ENCODE measurements at places on chromosomes 2 and 18.

DNA sequence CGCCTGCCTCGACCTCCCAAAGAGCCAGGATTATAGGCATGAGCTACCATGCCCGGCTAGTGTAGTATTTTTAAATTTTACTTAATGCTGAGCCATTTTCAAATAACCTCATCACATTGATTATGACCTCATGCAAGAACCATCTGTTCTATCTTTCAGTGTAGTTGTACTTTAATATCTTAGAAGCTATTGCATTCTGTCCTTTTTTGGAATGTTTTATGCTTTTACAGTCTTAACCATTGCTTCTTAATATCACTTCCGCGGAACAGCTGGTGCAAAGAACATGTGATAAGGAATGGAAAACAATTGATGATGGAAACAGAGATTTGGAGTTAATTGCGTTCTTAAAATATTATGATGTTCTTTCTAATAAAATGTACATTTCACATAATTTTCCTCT is 2.7 kb downstream of the GEN1 start:
- no peak for DNase-seq

- DNase-seq, result peak; percentile 27
These were observed 135.8 kb upstream of the GPC1 start for GRCh38 chr2:240299710-240300068.

- DNase-seq, result no peak
These were observed 22.6 kb upstream of the GIGYF2 start for GRCh38 chr2:232674491-232674890.

DNA sequence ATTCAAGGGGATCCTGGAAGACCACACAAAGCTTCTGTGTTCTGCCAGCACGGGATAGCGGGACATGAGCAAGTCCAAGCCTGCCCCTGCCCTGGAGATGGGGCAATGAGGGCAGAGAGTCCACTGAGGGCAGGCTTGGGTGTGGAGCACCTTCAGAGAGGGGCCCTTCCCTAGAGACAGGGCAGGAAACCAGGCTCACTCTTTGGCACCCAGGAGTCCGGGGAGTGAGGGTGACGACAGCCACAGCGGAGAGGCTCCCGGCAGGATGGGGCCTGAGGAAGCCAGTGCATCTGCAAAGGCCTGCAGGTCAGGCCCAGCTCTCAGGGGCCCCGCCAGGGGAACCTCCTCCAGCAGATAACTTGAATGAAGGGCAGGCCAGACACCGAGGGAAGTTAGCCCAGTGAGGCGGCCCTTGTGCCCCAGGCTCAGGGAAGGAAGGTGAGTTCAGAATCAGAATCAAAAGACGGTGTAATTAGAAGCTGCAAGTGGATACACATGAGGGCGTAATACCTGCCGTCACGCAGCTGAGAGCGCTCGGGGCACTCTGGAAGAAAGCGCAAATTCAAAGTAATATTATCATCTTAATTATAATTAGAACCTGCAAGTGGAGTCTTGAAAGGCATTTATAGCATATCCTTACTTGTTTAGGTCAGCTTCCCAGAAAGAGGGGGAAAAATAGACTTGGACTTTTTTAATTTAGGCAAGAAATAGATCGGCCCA is 142.6 kb upstream of the LGALSL start:
- DNase-seq, result no peak

DNA sequence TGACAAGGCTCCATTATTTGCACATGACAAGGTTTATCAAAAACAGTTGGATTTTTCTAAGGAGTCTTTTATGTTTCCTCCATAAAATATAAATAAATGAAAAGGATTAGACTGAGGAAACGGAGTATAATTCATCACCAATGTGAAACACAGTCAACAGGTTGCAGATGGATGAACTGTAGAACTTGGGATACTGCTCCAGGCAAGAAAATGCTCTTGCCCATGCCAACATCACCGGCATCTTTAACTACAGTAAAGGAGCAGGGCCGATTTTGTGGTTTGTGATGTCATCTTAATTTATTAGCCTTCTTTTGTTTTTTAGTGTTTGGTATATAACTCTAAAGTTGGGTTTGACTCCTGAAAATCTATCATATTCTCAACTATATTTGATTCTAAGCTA is 577.3 kb downstream of the EPHA4 start:
- no peak for DNase-seq

- DNase-seq, result peak; percentile 50
These were observed 136.0 kb downstream of the INSIG2 start for GRCh38 chr2:118223992-118224894.

DNA sequence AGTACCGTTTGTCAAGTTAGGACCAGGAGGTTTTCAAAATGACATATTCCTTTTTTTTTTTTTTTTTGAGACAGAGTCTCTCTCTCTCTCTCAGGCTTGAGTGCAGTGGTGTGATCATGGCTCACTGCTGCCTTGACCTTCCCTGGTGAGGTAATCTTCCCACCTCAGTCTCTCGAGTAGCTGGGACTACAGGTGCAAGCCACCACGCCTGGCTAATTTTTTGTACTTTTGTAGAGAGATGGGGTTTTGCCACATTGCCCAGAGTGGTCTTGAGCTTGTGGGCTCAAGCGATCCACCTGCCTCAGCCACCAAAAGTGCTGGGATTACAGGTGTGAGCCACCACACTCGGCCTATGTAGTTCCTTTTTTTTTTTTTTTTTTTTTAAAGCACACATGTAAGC is 127.9 kb upstream of the SEC11C start:
- DNase-seq, result no peak

DNA sequence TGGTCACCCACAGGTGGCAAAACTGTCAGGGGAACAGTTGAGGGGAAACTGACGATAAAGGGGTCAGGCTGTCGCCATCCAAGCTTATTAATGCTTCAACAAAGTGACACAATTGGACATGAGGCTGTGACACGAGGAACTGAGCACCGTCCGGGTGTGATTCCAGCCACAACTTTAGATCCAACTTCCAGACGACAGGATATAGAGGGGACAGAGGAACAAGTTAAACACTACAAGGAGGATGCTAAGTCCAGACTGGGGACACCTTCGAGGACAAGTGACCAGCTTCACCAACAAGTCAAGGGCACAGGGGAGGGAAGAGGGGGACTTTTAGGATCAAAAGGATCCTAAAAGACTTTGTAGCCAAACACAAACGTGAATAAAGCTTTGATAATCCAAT is 23.8 kb downstream of the BOK start:
- no peak for DNase-seq

DNA sequence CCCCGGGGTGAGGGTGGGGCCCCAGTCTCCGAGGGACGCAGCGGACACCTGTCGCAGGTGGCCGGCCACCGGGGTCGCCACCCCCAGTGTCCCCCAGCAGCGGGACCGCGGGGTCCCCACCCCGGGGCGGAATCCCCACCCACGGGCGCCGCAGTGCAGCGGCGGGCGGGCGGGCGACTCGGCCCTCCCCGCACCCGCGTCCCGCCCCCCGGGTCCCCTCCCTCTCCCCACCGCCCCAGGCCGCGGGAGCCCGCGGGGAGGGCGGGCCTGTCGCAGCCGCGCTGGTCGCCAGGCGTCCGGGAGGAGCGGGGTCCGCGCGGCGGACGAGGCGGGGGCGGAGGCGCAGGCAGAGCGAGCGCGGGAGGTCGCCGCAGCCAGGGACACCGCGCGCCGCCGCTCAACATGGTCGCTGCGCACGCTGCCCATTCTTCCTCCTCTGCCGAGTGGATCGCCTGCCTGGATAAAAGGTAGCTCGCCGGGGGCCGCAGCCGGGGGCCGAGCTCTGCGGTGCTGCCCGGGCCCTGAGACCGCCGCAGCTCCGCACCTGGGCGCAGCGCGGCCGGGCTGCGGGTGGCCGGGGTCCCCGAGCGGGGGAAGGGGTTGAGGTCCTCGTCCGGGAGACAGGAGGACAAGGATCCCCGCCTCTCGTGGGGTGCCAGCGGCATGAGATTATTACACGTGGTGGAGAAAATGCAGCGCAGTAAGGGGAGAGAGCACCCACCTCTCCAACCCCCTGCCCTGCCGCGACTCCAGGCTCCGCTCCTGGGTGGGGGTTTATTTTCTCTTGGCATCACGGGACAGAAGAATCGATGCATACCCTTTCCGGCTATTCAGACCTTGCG is at the start of gene RAPGEF4:
Gene RAPGEF4, plus strand, starts transcription at position 264 of the 842 bp plus-strand sequence. Its CDS starts 139 bp downstream, at position 403.
- DNase-seq, result peak; percentile 89

DNA sequence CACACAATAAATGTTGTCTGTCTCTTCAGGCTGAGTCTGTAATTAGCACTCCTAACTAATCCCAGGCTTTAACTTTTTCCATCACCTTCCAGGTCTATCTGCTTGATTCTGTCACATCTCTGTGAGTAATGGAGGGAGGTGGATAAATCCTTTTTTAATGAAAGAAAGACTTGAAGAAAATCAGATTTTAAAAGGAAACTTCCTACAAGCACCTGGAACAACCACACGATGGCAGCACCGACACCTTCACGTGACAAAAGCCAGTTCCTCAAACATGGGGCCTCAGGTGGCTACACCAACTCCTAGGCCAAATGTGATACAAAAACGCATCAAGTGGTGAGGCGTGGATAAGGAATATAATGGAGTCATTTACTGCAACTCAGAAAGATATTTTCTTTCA is 41.8 kb downstream of the TGFBRAP1 start:
- peak; percentile 33 for DNase-seq

- no peak for DNase-seq
These were observed 18.9 kb downstream of the CREG2 start for GRCh38 chr2:101368376-101368775.

DNA sequence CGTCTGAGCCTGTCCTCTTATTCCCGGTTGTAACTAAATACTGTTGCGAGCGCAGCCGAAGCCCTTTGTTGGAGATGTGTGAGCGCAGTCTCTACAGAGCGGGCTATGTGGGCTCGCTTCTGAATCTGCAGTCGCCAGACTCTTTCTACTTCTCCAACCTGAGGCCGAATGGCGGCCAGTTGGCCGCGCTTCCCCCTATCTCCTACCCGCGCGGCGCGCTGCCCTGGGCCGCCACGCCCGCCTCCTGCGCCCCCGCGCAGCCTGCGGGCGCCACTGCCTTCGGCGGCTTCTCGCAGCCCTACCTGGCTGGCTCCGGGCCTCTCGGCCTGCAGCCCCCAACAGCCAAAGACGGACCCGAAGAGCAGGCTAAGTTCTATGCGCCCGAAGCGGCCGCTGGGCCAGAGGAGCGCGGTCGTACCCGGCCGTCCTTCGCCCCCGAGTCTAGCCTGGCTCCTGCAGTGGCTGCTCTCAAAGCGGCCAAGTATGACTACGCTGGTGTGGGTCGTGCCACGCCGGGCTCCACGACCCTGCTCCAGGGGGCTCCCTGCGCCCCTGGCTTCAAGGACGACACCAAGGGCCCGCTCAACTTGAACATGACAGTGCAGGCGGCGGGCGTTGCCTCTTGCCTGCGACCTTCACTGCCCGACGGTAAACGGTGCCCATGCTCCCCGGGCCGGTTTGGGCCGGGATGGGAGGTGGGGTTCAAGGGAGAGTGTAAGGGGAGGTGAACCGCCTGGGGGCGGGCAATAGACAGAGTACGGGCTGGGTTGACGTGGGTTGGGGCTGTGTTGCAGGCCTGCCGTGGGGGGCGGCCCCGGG is at the start of gene HOXD12:
Gene HOXD12, plus strand, starts transcription at position 68 of the 819 bp plus-strand sequence. Its CDS starts 7 bp downstream, at position 75.
- no peak for DNase-seq

DNA sequence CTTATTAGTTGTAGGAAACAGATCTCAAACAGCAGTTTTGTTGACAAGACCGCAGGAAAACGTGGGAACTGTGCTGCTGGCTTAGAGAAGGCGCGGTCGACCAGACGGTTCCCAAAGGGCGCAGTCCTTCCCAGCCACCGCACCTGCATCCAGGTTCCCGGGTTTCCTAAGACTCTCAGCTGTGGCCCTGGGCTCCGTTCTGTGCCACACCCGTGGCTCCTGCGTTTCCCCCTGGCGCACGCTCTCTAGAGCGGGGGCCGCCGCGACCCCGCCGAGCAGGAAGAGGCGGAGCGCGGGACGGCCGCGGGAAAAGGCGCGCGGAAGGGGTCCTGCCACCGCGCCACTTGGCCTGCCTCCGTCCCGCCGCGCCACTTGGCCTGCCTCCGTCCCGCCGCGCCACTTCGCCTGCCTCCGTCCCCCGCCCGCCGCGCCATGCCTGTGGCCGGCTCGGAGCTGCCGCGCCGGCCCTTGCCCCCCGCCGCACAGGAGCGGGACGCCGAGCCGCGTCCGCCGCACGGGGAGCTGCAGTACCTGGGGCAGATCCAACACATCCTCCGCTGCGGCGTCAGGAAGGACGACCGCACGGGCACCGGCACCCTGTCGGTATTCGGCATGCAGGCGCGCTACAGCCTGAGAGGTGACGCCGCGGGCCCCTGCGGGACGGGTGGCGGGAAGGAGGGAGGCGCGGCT is at the start of gene TYMS:
Gene TYMS, plus strand, starts transcription at position 343 of the 690 bp plus-strand sequence. Its CDS starts 90 bp downstream, at position 433.
- DNase-seq, result peak; percentile 89

- DNase-seq, result no peak
These were observed 3.9 kb upstream of the DSEL start for GRCh38 chr18:67520351-67520921.

DNA sequence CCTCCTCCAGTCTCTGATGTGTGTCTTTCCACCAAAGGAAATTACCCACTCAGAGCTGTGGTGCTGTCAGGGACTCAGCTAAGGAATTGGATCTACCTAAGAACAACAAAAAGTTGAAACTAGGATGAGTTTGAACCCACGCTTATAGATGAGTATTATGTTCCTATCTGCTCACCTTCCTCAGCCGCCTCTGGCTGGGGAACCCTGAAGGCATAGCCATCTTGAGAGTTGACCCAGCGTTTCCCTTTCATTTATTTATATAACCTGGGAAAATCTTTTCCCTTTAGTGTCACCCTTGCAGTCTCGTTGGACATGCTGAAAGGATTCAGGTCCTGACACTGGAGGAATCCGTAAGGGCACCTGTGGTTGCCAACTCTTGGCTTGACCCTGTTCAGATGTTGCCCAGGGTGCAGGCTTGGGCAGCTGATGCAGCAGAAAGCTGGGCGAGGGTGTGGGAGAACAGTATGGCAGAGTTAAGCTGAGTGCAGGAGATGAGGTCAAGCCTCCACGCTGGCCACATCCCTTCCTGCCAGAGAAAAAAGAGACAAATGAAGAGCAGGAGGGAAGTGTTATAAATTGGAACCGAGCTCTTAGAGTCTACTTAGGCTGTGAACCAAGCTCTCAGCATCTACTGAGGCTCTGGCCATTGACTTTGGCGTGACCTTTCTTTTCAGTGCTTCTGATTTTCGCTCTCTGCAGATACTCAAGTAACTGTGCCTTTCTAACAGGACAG is 1.9 kb downstream of the CDH20 start:
- no peak for DNase-seq

DNA sequence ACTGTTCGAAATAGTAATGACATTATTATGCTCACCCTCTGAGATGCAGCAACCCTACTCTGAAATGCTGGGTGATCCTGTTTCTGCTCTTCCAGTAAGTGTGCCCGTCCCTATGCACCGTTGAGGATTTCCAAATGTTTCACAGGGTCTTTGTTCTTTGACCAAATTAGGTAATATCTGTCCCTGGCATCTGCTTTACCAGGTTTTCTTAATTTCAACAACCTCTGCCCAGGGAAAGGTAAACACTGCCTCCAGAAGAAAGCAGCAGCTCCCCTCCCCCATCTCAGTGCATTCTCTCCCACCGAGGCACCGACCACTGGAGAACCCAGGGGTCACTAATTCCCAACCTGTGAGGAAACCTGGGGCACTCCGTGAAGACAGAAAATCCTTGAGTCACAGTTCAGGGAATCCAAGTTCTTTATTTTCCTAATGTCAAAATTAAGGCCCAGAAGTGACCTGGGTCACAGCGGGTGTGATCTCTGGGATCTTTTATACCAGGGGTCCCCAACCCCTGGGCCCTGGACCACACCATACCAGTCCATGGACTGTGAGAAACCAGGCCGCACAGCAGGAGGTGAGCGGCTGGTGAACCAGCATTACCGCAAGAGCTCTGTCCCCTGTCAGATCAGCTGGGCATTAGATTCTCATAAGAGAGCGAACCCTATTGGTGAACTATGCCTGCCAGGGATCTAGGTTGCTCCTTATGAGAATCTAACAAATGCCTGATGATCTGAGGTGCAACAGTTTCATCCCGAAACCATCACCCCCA is 1.2 kb upstream of the GRB14 start:
- DNase-seq, result no peak

GRCh38 chr18:78976765-78977636 is 2.6 kb upstream of the SALL3 start:
- no peak for DNase-seq
